ENCODE measurements at places on chromosomes 4 and X. TPM values are rescaled to one million over a fixed set of nuclear protein-coding genes. Genes with fewer than 3 reads are reported as not detected.

DNA sequence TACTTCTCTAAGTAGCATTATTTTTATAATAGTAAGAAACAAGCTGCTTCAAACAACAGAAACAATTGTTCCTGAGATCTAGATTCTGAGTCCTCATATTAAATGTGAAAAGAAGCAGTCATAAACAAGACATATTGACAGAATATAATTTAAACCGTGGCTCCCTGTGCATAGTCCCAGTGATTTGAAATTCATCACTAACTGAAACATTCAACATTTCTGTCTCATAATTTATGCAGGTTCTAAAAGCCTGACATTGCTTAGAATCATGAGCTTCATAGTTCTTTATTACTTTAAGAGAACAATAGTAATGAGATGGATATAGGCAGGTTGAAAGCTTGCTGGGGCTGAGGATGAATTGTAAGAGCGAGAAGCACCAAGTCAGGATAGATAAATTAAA lies 375.5 kb upstream of the MAGEB18 start:
- H3K4me1 ChIP-seq, result no peaks in the 10 kb centered on the region
- no peaks in the 10 kb centered on the region for H3K27me3 ChIP-seq
- no peaks in the 10 kb centered on the region for H3K36me3 ChIP-seq
- no peak for DNase-seq

- no peak overlapping the region for H3K27ac ChIP-seq
- H3K36me3 ChIP-seq, result no peaks in the 10 kb centered on the region
- DNase-seq, result no peak
- no peaks in the 10 kb centered on the region for H3K27me3 ChIP-seq
These were observed 273.7 kb downstream of the ARHGAP24 start for GRCh38 chr4:85748654-85749053.

GRCh38 chr4:186765673-186766546 lies 42.3 kb upstream of the FAT1 start:
- H3K4me1 ChIP-seq, result no peaks in the 10 kb centered on the region
- no peak overlapping the region for H3K4me3 ChIP-seq
- H3K27me3 ChIP-seq, result no peaks in the 10 kb centered on the region
- H3K36me3 ChIP-seq, result no peaks in the 10 kb centered on the region
- H3K27ac ChIP-seq, result peak overlapping the region; percentile 97

NMU gene
- total RNA-seq, result not detected

DNA sequence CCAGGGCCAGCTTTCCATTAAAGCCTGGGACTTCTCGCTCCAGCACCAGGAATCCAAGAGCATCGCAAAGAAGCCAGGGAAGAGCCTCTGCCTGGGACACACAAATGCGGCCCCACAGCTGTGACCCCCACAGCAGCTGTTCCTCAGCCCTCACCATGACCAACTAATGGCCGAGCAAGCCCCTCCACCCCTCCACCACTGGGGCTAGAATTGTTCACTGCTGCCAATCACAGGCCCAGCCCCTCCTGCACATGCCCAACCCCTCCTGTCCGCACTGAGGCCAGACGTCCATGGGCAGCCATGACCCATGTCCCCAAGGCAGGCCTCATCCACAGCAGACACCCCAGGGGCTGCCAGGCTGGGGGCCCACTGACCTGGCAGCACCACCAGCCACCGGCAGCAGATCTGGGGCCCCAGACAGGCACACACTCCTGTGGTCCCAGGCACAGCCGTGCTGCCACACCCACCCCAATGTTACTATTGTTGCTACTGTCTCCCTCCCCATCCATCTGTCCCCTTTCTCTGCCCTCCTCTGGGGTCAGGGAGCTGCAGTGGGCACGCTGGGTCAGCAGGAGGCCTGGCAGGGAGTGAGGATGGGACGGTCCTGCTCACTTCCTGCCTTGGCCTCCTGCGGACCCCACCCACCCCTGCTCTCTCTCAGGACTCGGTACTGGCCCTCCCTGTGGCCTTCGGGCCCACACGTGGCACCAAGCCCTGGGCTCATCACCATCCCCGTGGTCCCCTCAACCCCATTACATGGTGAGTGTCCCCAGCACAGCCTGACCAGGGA lies 56.0 kb downstream of the ZFYVE28 start:
- no peak overlapping the region for H3K4me3 ChIP-seq
- H3K27me3 ChIP-seq, result no peaks in the 10 kb centered on the region
- DNase-seq, result no peak
- H3K27ac ChIP-seq, result peak overlapping the region; percentile 49

DNA sequence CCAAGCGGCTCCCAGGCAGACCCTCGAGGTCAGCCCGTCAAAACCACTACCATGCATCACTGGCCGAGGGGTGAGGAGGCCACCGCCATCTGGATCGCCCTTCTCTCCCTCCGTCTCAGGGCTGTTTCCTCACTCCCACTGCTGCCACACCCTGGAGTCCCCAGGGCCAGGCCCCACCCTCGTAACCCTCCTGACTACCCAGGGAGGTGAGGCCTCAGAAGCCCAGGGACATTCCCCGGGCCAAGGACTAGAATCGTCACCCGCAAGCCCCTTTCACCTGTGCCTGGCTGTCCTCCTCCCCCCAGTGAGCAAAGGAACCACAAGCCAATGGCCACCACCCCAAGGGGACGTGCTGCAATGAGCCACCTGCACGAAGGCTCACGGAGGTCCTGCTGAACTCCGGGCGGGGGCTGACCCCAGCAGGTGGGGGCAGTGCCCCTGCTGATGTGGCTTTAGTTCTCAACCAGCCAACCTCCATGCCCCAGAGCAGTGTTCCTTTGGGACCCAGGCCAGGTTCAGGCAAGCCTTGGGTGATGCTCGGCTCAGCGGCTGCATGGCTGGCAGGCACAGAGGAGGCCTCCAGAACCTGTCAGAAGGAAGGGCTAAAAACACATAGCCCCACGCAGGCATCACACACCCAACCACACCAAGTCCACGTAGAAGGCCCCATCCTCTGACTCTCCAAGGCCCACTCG lies 23.8 kb downstream of the PPP2R2C start:
- no peak overlapping the region for H3K27ac ChIP-seq
- no peak overlapping the region for H3K4me3 ChIP-seq
- no peaks in the 10 kb centered on the region for H3K27me3 ChIP-seq
- H3K4me1 ChIP-seq, result no peaks in the 10 kb centered on the region
- H3K36me3 ChIP-seq, result no peaks in the 10 kb centered on the region
- DNase-seq, result peak; percentile 40

DNA sequence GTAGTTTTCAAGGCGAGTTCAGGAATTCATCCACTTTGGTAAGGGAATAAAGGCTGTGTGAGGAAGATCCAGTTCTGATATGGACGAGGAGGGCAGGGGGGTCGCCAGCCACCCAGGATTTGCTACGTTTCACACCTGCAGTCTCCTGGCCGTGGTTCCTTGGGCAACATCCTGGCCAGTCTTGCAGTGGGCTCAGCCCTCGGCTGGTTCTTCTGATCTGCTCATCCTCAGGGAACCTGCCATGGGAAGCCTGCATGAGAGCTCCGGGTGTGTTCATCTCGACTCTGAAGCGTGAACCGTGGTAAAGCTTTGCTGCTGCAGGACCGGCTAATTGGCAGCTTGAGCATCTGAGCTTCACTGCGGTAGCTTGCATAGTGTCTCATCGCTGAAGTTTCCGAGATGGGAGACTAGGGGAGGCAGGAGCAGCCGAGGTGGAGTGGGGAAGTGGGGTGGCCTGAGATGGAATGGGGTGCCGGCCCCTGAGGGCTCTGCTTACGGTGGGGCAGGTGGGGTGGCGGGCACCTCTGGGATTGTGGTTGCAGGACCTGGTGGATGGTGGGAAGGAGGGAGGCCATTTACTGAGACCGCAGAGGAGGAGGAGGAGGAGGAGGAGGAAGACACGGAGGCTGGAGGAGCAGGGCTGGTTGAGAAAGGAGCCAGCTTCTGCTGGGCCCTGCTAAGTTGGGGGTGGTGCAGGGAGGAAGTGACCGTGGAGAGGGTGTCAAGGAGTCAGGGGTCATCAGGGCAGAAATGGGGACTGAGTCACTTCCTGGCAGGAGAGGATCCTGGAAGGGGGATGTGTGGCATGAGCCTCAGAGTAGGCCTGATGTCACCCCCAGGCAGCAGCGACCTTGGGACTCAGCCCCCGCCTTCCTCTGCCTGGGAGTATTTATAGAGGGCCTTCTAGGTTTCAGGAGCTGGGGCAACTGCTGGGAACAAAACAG lies 213.1 kb upstream of the PSAPL1 start:
- no peaks in the 10 kb centered on the region for H3K36me3 ChIP-seq
- H3K27me3 ChIP-seq, result no peaks in the 10 kb centered on the region
- no peak overlapping the region for H3K27ac ChIP-seq
- no peak overlapping the region for H3K4me3 ChIP-seq

DNA sequence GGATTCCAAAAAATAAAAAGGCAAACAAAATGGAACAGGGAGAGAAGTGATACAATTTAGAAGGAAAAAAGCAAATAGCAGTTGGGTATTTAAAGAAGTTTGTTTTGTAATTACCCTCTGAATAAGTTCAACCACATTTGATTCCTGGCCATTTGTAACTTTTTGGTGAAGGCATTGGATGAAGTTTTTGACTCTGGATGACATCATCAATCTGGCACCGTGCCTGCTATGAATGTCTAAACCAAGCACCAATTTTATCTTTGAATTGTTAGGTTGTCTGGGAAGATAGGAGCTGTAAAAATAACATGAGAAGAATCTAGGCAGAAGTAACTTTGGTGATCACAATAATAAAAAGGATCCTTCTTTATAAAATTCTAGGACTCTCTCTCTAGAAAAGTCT lies 29.5 kb downstream of the TMPRSS11A start:
- H3K27me3 ChIP-seq, result no peaks in the 10 kb centered on the region
- H3K36me3 ChIP-seq, result no peaks in the 10 kb centered on the region
- no peak overlapping the region for H3K4me3 ChIP-seq
- DNase-seq, result no peak
- H3K4me1 ChIP-seq, result no peaks in the 10 kb centered on the region

PTTG2 gene
- total RNA-seq, result not detected

GRCh38 chr4:23856630-23857029 lies 33.2 kb downstream of the PPARGC1A start:
- DNase-seq, result peak; percentile 93
- no peaks in the 10 kb centered on the region for H3K4me1 ChIP-seq

DNA sequence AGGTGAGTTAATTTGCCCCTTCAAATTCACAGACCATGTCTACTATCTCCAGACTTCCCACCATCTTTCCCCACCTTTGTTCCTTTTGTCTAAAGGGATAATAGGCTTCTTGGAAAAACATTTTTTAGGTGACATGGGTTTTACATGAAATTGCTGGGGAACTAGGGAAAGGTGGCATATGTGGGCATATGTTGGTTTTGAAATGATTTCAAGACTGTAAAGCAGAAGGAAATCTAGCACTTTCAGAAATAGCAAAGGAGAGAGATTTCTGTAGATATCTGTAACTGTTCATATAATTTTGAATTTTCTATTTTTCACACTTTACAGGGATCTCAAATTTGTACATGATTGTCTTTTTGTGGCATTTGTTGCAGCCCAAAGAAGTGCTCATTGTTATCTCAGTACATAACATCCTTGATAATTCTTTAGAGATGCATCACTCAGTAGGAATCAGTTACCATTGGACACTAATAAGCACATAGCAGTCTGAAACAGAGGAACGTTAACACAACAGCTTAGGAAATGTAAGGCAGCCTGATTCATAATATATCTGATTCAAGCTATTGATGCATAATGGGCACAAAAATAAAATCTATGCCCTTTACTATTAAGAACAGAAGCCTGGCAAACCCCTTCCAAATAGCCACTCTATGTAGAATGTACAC lies 659.7 kb downstream of the CENPC start:
- DNase-seq, result no peak
- H3K27ac ChIP-seq, result no peak overlapping the region
- no peak overlapping the region for H3K4me3 ChIP-seq
- H3K27me3 ChIP-seq, result no peaks in the 10 kb centered on the region
- H3K4me1 ChIP-seq, result no peaks in the 10 kb centered on the region

DNA sequence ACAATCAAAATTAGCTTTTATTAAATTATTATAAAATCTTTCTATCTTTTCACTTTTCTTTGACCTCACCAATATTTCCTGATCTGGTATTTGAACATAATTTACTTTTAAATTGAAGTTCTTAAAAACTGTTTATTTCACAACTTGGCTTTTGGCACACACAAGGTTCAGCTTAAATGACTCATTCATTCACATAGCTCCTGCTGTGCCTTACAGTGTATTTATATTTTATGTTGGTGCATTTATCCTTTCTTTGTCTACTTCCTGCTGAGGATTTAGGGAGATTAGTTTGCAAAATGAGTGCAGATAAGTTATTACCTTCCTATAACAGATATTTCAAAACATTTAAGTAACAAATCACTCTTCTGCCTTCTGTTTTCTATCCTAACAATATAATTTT lies 430.6 kb downstream of the DTHD1 start:
- H3K4me1 ChIP-seq, result no peaks in the 10 kb centered on the region
- DNase-seq, result no peak
- H3K27ac ChIP-seq, result no peak overlapping the region
- no peaks in the 10 kb centered on the region for H3K36me3 ChIP-seq
- no peak overlapping the region for H3K4me3 ChIP-seq

GRCh38 chr4:87046121-87046551 lies 111.3 kb downstream of the AFF1 start:
- no peak for DNase-seq
- peaks cover 17% of the 10 kb centered on the region for H3K36me3 ChIP-seq
- no peaks in the 10 kb centered on the region for H3K27me3 ChIP-seq
- no peak overlapping the region for H3K4me3 ChIP-seq
- no peak overlapping the region for H3K27ac ChIP-seq
- no peaks in the 10 kb centered on the region for H3K4me1 ChIP-seq

DNA sequence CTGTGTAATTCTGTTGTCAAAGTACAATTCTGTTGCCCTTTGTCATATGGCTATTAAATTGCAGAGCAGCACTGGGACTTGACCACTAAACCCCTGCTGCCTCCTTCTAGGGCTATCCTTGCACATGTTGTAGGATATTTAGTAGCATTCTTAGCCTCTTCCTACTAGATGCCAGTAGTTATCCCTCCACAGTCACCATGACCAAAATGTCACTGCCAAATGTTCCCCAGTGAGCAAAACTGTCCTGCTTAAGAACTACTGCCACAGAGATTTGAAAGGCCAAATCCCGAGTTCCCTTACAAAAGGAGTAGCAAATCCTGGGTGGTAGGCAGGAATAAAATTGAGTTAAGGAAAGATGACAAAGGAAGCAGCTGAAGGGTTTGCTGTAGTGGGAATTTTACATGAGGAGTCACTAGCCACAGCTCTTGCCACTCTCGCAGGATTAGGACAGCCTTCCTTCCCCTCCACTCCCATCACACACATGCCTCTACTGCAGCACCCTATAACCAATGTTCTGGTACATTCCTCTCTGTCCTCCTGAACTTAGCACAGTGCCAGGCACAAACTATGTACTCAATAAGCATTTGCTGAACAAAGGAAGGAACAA lies 8.4 kb downstream of the APBB2 start:
- no peak for DNase-seq
- H3K27ac ChIP-seq, result no peak overlapping the region
- H3K27me3 ChIP-seq, result no peaks in the 10 kb centered on the region
- no peaks in the 10 kb centered on the region for H3K36me3 ChIP-seq
- H3K4me1 ChIP-seq, result peaks cover 25% of the 10 kb centered on the region
- no peak overlapping the region for H3K4me3 ChIP-seq

VCX3A gene
- total RNA-seq, result not detected

- peak; percentile 55 for DNase-seq
- no peaks in the 10 kb centered on the region for H3K4me1 ChIP-seq
- peak within 1 kb of the TSS; percentile 66 for H3K4me3 ChIP-seq
- peak within 1 kb of the TSS; percentile 96 for H3K27ac ChIP-seq
These were observed at the start of gene PDLIM3 for GRCh38 chr4:185534866-185535611. PDLIM3 (minus strand) TSS chr4:185535507; CDS start chr4:185535434, 73 bp downstream.

DOK7 gene
- 4.1 TPM for total RNA-seq

SSX2 gene
- total RNA-seq, result not detected

GRCh38 chrX:49106930-49107329 lies 16.6 kb downstream of the GPKOW start:
- no peaks in the 10 kb centered on the region for H3K4me1 ChIP-seq
- H3K27ac ChIP-seq, result no peak overlapping the region
- no peaks in the 10 kb centered on the region for H3K27me3 ChIP-seq
- H3K4me3 ChIP-seq, result no peak overlapping the region

UGT2A1 gene
- not detected for total RNA-seq

Measured in Peyer's patch (tissue), 4 donors.